ENCODE measurements at places on chromosomes 2 and 18.

DNA sequence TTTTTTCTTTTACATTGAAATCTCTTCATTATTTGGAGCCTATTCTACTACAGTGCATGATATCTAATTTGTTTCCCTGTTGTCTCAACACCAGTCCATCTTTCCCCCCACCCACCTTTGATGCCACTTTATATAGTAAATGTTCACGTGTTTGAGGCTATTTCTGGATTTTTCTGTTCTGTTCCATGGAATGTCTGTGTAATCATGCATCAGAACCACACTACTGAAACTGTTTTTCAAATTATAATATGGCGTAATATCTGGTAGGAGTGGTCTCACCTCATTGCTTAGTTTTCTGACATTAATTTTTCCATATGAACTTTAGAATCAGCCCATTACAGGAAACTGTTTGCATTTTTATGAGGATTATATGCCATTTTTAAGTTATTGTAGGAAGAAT is 19.1 kb upstream of the NARS1 start:
- DNase-seq: no peak

- peak; percentile 49 for DNase-seq
These were observed 2.3 kb downstream of the SFXN5 start for GRCh38 chr2:73069041-73069854.

GRCh38 chr2:216029416-216030129 is 16.2 kb upstream of the MREG start:
- no peak for DNase-seq

- no peak for DNase-seq
These were observed 135.0 kb upstream of the DOK6 start for GRCh38 chr18:69265656-69266055.

DNA sequence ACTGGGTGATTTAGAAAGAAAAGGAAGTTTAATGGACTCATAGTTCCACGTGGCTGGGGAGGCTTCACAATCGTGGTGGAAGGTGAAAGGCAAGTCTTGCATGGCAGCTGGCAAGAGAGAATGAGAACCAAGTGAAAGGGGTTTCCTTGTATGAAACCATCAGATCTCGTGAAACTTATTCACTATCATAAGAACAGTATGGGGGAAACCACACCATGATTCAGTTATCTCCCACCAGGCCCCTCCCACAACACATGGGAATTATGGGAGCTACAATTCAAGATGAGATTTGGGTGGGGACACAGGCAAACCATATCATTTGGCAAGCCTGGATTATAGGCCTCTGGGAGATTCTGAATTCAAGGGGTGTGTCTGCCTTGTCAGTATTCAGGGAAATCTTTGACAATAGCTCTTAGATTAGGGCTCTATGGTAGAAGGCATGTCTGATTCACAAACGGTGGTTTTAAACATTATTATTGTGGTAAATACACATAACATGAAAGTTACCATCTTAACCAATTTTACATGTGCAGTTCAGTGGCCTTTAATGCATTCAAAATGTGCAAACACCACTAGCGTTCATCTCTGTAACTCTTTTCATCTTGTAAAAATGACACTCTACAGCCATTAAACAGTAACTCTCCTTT is 15.3 kb upstream of the PLB1 start:
- DNase-seq: no peak

DNA sequence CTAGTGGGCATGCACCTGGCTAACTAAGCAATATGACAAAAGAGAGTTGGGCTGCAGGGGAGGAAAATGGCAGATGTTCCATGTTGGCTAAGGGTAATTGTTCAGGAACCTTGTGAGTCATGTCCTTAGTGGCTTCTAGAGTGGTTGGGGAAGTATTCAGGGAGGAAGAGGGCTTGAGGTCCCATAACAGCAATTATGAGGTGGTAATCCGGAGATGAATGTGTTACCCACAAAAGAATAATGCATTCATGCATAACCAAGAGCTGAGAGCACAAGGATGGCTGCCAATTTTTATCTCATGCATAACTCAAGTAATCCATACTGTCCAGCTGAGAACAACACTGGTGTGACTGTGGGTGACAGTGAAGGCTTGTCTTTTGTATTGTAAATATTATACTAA is 42.9 kb downstream of the TMEFF2 start:
- no peak for DNase-seq

DNA sequence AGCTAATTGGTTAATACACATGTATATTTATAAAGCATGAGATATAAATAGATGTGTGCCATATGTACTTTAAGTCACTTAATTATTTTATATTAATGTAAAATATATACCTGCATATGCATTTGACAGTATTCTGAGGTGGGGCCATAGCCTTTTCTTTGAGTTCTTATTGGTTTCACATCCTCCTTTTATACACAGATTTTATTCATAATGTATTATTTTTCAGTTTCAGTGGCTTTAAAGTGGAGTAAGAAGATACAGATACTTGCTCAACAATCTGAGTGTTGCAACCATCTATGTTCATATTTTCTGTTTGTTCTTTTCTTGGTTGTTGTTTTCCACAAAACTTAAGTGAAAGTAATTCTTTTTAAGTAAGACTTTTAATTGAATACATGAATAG is 436.5 kb downstream of the RND3 start:
- no peak for DNase-seq

DNA sequence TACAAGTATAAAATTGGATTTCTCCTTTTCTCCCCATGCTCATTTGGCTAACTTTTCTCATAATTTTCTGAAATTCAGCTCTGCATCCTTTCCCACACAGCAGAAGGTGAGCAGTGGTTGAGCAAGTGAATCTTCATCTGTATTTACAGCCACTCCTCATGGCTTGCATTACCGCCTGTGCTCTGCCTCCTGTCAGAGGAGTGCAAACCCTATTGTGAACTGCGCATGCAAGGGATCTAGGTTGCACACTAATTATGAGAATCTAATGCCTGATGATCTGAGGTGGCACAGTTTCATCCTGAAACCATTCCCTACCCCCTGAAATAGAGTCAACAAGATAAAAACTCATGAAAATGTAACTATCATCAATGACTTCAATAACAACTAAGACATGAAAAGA is 20.0 kb downstream of the ME2 start:
- DNase-seq: no peak

DNA sequence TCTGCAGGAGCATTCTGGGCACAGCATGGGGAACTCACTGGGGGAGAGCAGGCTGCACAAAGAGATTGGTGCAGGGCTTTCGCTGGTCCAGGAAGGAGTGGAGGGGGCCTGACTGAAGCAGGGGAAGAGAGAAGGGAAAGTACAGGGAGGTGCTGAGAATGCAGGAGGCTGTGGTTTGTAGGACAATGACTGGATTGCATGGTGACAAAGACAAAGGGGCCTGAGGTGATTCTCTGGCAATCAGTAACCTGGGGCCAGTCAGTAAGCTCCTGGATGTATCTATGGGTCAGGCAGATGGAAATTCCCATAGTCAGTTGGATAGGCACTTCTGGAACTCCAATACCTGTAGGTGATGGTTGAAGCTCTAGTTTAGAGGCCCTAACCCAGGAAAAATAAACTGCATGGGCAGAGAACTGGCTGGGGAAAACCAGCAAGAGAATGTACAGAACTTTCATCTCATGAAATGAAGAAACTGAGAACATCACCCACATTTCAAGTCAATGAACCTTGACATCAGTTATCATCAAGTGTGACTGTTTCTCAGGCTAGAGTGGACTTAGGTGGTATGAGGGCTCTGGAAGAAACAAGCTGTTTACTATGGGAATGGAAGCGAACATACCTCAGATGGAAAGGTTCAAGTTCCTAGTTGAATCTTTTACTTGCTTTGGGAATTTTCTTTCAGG is 193.2 kb downstream of the TPGS2 start:
- no peak for DNase-seq

DNA sequence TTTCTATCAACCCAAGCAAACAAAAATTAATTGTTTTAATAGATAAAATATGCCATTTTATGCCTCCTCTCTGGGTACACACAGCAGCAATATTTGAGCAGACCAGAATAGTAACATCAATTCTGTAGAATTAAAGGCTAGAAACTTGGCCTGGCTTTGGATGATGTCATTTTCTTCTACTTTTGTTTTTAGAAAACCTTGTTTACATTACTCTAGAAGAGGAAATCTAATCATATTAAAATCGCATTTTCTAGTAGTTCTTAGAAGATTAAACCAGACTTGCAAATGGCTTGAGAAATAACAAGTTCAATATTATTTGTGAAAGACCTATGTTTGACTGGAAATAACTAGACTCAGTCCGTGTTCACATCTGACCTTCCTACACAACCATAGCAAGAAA is 102.3 kb upstream of the RFX8 start:
- DNase-seq: no peak

GRCh38 chr2:62208074-62208757 is 12.3 kb downstream of the B3GNT2 start:
- no peak for DNase-seq

- DNase-seq: no peak
These were observed 423.6 kb downstream of the PTPRM start for GRCh38 chr18:7990670-7991069.

GRCh38 chr2:20829861-20830260 is 7.0 kb upstream of the LDAH start:
- no peak for DNase-seq

- no peak for DNase-seq
These were observed 25.9 kb upstream of the KLF11 start for GRCh38 chr2:10017313-10017941.

- no peak for DNase-seq
These were observed 64.4 kb downstream of the CD8B2 start for GRCh38 chr2:106551417-106552130.

- DNase-seq: no peak
These were observed 92.5 kb downstream of the SRBD1 start for GRCh38 chr2:45518546-45518945.

DNA sequence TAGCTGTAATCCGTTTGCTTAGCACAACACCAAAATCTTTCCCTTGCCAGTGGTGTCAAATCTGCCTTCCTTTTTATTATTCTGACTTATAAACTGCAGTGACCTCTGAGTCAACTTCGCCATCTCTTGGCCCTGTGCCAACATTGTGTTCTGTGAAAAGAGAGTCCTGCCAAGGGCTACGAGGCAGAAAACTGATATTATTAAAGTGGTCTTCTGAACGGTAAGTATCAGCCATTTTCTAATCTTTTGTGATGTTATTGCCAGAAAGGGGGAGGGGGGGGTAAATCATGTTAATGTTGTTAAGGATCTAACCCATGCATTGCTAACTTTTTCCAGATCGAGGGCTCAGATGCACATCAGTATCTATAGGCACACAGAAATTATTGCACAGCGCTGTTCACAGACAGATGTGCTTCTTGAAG is 121.5 kb upstream of the LTBP1 start:
- peak; percentile 2 for DNase-seq

- no peak for DNase-seq
These were observed 370.5 kb downstream of the EIPR1 start for GRCh38 chr2:3007135-3007534.

GRCh38 chr2:99695130-99695943 is 205.5 kb upstream of the REV1 start:
- no peak for DNase-seq

- DNase-seq: no peak
These were observed 18.6 kb downstream of the CAPN10 start for GRCh38 chr2:240604939-240605716.

DNA sequence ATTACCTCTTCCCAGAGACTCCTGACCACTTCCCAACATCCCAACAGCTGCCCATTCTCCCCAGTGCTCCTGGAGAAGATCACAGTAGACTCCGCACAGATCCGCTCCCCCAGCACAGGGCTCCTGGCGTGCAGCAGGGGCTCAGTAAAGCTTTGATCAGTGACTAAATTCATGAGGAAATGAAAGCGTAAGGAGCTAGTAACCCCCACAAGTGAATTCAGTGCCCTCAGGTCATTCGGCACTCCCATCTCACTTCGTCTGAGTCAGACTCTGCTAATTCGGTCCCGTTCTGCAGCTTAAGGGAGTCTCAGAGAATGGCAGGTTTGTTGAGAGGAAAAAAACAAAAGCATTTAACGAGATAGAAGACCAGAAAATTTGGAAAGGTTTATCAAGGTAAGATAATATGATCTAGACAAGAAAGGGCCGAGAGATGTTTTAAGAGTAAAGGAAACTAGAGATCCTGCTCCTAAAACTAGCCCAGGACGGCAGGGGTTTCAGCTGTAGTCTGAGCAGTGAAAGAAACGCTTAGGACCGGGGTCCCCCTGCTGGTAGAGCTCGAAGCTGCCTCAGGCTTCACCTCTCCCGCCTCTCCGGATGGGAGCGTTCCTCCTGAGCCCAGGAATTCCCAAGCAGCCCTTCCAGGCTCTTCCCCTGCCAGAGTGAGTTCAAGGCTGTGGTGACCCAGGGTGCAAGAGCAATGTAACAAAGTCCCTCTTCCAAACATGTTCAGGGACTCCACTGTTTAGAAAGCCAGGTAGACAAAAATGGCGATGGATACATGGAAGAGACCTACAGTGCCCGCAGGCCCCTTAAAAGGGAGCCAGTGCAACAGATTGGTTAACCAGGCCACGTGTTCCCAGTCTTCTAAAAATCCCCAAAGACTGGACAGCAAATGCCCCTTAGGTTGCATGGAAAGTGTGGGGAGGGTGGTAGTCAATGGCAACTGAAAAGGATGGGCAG is 127.3 kb downstream of the DNER start:
- DNase-seq: peak; percentile 81

DNA sequence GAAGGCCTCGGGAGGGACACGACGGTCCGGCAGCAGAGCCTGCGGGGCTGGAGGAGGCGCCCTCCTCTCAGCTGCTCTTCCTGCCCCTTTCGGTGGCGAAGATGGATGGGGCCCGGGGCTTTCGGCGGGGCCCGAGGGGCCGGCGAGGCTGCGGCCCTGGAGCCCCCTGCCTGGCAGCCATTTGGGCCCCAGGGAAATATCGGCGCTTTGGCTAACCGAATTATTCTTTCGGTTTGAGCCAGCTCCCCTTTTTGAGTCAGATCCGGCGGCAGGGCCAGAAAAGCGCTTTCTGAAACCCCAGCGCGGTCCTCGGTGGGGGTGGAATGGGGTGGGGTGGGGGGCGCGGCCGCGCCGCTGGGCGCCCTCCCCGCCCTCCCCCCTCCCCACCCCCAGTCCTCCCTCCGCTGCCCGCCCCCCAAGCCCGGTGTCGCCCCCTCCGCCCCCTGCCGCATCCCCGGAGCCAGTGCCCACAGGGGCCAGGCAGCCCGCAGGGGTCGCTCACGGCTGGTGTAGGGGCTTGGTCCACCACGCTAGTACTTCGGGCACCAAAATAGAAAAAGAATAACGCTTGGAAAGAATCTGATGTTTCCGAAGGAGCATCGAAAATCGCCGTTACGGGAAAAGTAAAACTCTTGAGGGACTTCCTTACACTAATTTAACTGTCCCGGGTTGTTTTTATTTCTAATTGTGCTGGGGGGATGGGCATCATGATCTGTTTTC is 9.1 kb upstream of the ARID5A start:
- DNase-seq: peak; percentile 42

- no peak for DNase-seq
These were observed 277.8 kb downstream of the SETBP1 start for GRCh38 chr18:44958455-44958854.

DNA sequence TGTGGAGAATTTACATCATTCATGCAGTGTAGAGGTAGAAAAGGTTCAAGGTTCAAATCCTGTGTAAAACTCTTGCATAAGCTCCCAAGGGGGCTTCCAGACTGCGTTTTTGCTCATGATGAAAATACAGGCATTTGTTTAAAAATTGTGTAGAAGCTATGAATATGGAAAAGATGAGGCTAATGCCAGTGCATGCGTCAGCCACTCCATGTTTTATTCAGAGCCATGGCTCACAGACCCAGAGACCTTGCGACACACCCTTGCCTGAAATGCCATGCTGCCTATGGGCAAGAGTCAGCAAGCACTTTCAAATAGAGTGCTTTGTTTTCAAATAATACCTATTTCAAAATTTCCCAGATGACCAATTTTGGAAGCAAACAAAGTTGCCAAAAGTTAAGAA is 262.3 kb downstream of the TRIB2 start:
- DNase-seq: no peak

- no peak for DNase-seq
These were observed 194.0 kb upstream of the RBBP8 start for GRCh38 chr18:22739061-22739642.
